Naive thymus-derived CD8-positive, alpha-beta T cell (primary cell): ENCODE measurements at places on chromosomes 7 and 10. TPM values are rescaled to one million over a fixed set of nuclear protein-coding genes. Genes with fewer than 3 reads are reported as not detected.
A peak's percentile ranks its signal among the peaks of the same experiment; 100 is the strongest.

GRCh38 chr10:131141645-131142516 is 169.6 kb downstream of the TCERG1L start:
- H3K27ac ChIP-seq, result no peak overlapping the region
- no peaks in the 10 kb centered on the region for H3K27me3 ChIP-seq
- no peak overlapping the region for H3K4me3 ChIP-seq
- H3K36me3 ChIP-seq, result no peaks in the 10 kb centered on the region

DNA sequence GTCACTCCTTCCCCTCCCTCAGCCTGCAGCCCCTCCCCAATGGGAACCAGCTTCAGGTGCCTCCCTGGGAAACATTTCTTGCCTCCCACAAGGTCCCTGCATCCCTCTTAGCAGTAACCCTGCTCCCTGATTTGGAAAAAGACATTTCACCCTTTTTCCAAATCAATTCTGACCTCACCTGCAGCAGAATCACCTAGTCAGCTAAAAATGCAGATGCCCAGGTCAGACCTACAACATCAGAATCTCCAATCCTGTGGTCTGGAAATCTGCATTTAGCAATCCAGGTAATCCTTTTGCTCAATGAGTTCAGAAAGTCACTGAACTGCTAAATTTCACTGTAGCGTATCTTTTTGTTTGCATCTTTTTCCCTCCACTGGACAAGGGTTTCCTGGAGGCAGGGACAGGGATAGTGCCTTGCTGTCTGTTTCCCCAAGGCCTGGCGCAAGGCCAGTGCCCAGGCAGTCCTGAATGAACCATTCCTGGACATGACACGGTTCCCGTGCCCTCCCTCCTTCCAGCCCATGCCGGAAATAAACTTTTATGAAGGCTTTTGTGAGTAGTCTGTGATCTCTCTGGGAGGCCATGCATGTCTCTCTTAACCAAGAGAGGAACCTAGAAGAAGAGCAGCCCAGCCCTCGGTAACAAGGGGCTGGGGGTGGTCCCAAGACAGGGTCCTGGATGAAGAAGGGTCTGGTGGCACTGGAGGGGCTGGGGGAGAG is 44.0 kb downstream of the COL13A1 start:
- H3K36me3 ChIP-seq, result no peaks in the 10 kb centered on the region
- H3K27me3 ChIP-seq, result peaks cover 18% of the 10 kb centered on the region
- H3K4me1 ChIP-seq, result no peaks in the 10 kb centered on the region
- DNase-seq, result no peak
- H3K4me3 ChIP-seq, result no peak overlapping the region
- no peak overlapping the region for H3K27ac ChIP-seq

GRCh38 chr7:29288181-29289091 is 93.9 kb downstream of the CHN2 start:
- H3K4me1 ChIP-seq, result no peaks in the 10 kb centered on the region
- no peaks in the 10 kb centered on the region for H3K36me3 ChIP-seq
- no peak for DNase-seq
- H3K4me3 ChIP-seq, result no peak overlapping the region
- no peaks in the 10 kb centered on the region for H3K27me3 ChIP-seq

DNA sequence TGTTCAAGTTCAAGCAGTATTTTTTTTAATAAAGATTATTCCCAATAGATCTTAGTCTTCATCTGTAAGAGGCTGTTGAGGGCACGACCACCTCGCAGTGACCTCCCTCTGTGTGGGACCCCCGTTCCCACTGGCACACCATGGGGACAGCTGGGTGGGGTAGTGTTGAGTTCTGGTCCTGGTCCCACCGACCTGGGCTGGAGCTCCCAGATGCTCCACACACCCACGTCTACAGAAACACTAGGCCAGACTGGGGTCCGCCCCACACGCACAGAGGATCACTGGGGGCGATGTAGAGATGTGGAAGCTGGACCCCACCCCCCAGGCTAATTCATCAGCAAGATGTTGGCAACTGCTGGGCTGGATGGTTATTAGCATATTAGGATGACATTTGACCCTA is 623.6 kb downstream of the PTPRN2 start:
- no peaks in the 10 kb centered on the region for H3K36me3 ChIP-seq
- no peak for DNase-seq
- H3K4me3 ChIP-seq, result no peak overlapping the region
- H3K27ac ChIP-seq, result no peak overlapping the region

DNA sequence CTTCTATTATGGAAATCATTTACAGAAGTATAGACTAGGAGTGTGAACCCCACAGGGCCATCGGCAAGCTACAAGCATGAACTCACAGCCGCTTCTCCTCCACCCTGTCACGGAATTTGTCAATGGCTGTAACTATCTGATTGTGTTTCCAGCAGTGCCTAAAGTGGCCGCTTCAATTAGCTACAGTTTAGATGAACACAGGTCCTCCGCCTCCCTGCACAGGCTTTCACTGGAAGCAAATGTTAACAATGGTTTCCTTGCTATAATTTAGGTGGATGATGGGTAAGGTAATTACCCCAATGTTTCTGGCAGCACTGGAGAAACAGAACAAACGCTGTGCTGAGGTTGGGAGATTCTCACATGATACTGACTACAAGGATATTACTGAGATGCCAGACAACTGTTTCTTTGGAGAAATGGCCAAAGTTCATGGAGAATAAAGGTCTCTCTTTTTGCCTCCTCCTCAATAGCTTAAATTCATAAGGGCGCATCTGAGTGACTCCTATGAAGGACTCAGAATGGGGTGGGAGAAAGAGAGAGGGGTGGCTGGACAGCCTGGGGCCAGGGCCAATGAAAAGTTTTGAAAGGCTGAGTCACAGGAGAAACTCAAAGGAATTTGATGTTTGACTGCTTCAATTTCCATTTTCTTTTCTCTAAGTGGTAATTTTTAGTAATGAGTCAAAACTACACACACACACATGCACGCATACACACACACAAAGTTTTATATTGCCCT is 78.9 kb downstream of the SVIL start:
- no peaks in the 10 kb centered on the region for H3K27me3 ChIP-seq
- no peak overlapping the region for H3K27ac ChIP-seq
- H3K4me1 ChIP-seq, result no peaks in the 10 kb centered on the region

DNA sequence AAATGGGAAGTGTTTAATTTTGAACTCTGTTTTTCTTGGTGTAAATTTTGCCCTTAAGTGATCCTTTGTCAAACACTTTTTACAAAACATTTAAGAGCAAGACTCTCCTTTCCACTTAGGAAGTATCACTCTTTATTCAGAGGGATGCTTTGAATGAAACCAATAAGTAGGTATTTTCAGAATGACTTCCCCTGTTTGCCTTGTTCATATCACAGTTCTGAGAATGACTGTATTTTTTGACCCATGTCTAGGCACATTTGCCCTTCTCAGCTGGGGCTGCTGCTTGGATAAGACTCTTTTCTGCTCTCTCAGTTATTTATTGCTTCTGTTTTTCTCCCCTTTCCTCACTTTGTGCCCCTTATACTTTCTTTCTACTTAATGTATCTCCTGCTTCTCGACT is 98.2 kb downstream of the CCNY start:
- peaks cover 35% of the 10 kb centered on the region for H3K36me3 ChIP-seq
- DNase-seq, result no peak
- H3K4me3 ChIP-seq, result no peak overlapping the region
- H3K27ac ChIP-seq, result peak overlapping the region; percentile 48
- H3K27me3 ChIP-seq, result no peaks in the 10 kb centered on the region

DNA sequence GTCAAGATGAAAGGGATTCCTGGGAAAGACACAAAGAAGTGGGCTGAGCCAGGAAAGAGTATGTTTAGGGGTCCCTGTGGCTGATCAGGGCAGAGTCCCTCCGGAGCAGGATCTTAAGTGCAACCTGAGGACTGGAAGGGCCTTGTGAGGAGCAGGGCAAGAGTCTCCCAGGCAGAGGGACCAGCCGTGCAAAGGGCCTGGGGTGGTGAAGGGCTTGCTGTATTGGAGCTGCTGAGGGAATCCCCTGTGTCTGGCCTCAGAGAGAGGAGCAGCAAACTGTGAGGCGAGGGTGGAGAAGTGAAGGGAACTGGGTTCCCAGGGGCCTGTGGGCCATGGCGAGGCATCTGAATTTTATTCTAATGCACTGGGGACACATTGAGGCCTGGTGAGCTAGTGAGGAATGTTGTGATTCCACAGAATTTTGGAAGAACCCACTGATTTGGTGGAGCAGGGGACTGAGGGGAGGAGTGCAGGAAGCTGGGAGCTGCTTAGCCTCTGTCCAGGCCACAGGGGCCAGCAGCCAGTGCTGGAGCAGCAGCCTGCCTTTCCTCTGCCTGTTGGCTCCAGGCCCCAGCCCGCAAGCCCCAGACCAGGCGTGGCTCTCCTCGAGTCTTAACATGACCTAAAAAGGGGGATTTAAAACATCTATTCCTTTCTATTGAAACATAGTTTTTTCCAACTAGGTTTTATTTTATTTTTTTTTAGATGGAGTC is 138.4 kb upstream of the IGFBP3 start:
- H3K4me1 ChIP-seq, result no peaks in the 10 kb centered on the region
- H3K27ac ChIP-seq, result no peak overlapping the region
- DNase-seq, result no peak
- no peaks in the 10 kb centered on the region for H3K27me3 ChIP-seq

GRCh38 chr7:148394582-148394981 is 196.0 kb upstream of the C7orf33 start:
- no peaks in the 10 kb centered on the region for H3K36me3 ChIP-seq
- DNase-seq, result no peak
- peaks cover 25% of the 10 kb centered on the region for H3K27me3 ChIP-seq
- no peak overlapping the region for H3K4me3 ChIP-seq

DNA sequence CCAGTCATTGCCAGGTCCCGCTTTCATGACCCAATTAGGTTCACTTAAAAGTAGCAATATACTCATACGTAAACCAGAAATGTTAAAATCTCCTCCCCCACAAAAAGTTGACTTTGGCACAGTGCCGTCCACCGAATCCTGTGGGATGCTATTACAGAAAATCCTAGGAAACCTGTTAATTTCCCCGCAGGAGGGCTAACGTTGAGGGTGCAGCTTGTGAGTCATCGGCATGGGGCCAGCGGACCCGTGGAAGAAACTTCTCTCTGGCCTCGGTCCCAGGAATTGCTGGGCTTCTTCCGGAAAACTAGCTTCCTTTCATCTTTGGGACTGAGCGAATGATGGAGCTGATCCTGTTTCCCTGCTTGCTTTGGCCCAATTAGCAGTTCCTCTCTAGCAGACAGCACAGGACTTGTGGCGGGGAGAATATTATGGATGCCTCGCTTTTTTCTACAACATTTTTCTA is 13.5 kb downstream of the CRYGN start:
- H3K27me3 ChIP-seq, result no peaks in the 10 kb centered on the region
- H3K4me1 ChIP-seq, result peaks cover 44% of the 10 kb centered on the region
- no peak overlapping the region for H3K27ac ChIP-seq
- no peak overlapping the region for H3K4me3 ChIP-seq
- no peak for DNase-seq

DNA sequence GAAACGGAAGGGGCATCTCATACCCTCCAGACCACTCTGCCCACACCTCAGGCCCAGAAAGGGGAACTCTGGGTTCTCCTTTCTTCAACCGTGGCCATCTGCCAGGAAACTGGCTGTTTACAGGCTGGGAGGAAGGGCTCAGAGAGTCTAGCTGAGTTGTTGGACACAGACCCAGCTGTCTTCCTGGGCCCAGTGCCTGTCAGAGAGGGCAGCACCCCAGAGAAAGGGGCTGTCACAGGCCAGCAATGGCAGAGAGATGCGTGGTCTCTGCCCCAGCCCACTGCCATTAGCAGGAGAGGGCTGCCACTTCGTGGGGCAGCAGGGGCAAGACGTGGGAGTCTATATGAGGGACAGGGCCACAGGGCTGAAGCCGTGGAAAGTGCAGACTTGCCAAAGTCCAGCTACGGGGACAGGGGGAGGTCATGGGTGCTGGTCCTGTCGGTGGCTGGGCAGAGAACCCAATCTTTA is 11.0 kb downstream of the GRID1 start:
- H3K36me3 ChIP-seq, result no peaks in the 10 kb centered on the region
- H3K4me3 ChIP-seq, result no peak overlapping the region
- DNase-seq, result no peak
- no peaks in the 10 kb centered on the region for H3K4me1 ChIP-seq

- peaks cover 12% of the 10 kb centered on the region for H3K4me1 ChIP-seq
- H3K4me3 ChIP-seq, result no peak overlapping the region
- DNase-seq, result no peak
- no peaks in the 10 kb centered on the region for H3K36me3 ChIP-seq
Observed at GRCh38 chr10:31883397-31883796, 45.2 kb downstream of the ARHGAP12 start.

DNA sequence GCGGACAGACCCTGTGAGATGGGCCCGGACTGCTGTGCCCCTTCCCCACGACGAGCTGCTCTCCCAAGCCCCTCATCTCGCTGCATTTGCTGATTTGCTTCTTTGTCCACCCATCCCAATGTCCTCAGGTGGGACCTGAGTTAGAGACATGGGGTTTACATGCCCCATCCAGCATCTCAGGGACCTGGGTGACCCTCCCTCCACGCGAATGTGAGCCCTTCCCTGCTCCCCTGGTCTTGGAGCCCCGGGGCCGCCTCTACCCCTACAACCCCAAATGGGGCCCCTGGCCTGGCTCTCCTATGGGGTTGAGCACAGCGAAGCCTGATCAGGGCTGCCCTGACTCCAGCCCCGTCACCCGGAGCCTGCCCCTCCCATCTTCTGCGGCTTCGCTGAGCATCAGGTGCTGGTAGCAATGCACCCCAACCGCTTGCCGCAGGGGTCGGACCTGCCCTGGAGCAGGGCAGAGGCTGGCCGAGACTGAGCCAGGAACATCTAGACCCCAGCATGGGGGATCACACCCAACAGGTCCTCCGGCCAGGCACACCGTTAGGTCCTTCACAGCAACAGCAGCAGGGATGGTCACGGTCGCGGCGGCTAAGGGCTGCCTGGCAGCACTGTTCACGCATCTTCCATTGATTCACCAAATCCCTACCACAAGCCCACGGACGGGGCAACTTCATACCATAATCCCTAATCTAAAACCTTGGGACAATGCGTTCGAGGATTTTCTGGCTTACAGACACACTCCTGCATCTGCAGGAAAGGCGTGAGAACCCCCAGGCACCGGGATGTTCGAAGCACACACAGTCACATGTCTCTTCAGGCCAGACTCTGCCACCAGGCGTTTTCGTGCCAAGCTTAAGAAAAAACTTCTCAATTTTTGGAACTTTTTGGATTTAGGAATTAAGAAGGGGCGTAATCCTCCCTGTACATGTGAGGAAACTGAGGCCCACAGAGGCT is 15.5 kb downstream of the WDR86 start:
- H3K36me3 ChIP-seq, result no peaks in the 10 kb centered on the region
- no peak overlapping the region for H3K27ac ChIP-seq
- H3K4me3 ChIP-seq, result no peak overlapping the region
- DNase-seq, result no peak
- H3K27me3 ChIP-seq, result peaks cover 1% of the 10 kb centered on the region
- H3K4me1 ChIP-seq, result peaks cover 27% of the 10 kb centered on the region

GRCh38 chr10:119865699-119866240 is 6.9 kb downstream of the MCMBP start:
- H3K27ac ChIP-seq, result peak overlapping the region; percentile 38
- H3K4me3 ChIP-seq, result no peak overlapping the region
- H3K4me1 ChIP-seq, result peaks cover 71% of the 10 kb centered on the region
- H3K27me3 ChIP-seq, result no peaks in the 10 kb centered on the region
- peaks cover 11% of the 10 kb centered on the region for H3K36me3 ChIP-seq

- H3K27me3 ChIP-seq, result no peaks in the 10 kb centered on the region
- H3K36me3 ChIP-seq, result peaks cover 3% of the 10 kb centered on the region
- H3K4me3 ChIP-seq, result no peak overlapping the region
- DNase-seq, result no peak
Observed at GRCh38 chr7:18607025-18607424, 111.5 kb downstream of the HDAC9 start.

C7orf57 gene
- not detected for total RNA-seq

MUC12 gene
- not detected for total RNA-seq

CADPS2 gene
- total RNA-seq, result not detected

HECTD2 gene
- 6.7 TPM for total RNA-seq

ZPBP gene
- total RNA-seq, result not detected
